Omental fat pad (tissue), 4 donors: ENCODE measurements at places on chromosomes 7 and 10. TPM values are rescaled to one million over a fixed set of nuclear protein-coding genes. Genes with fewer than 3 reads are reported as not detected.

DNA sequence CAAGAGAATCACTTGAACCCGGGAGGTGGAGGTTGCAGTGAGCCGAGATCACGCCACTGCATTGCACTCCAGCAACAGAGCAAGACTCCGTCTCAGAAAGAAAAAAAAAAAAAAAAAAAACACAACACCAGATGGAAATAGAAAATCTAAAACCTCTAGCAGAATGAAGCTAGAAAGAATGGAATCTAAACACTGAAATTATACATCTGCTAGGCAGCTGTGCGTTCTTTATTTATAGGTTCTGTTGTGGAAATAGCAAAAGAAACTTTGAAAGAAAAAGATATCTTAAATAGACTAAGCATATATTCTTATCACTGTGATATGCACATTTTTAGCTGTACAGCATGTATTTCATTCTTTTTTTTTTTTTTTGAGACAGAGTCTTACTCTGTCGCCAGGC is 17.1 kb downstream of the BMPR1A start:
- DNase-seq, result no peak

- DNase-seq, result no peak
These were observed 69.5 kb upstream of the ST8SIA6 start for GRCh38 chr10:17523917-17524316.

MDFIC gene
- total RNA-seq, result 46.7 TPM

DNA sequence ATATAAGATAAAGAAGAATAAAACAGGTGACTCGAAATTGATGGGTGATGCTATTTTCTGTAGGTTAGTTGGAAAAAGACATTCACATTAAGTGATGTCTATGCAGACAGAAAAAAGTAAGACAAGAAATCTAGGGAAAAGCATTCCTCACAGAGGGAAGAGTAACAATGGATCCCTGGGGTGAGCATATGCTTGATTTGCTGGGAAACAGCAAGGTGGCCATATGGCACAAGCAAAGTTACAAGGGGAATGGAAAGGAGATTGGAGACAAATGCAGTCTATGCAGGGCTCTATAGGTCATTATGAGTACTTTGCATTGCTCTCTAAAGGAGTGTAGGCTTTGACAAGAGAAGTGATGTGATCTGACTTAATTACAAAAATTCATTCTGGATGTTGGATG is 90.9 kb upstream of the ZNF804B start:
- no peak for DNase-seq

DNA sequence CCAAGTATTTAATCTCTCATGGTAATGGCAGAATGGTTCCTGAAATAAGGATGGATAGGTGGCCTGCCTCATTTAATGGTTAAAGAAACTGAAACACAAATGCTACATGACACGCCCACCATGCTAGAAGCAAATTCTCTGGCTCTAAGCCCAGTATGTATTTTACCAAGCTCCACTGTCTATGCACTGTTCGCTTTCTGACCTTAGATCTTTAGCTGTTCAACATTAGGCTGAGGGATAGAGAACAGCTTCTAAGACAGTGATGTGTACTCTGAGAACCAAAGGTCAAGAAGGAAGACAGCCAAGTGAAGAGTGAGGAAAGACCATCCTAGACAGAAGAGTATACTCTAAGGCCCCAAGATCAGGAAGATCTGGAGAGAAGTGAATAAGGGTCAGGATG is 26.6 kb downstream of the FAM3C start:
- no peak for DNase-seq

GRCh38 chr10:89431977-89432376 is 17.6 kb downstream of the IFIT5 start:
- no peak for DNase-seq

DNA sequence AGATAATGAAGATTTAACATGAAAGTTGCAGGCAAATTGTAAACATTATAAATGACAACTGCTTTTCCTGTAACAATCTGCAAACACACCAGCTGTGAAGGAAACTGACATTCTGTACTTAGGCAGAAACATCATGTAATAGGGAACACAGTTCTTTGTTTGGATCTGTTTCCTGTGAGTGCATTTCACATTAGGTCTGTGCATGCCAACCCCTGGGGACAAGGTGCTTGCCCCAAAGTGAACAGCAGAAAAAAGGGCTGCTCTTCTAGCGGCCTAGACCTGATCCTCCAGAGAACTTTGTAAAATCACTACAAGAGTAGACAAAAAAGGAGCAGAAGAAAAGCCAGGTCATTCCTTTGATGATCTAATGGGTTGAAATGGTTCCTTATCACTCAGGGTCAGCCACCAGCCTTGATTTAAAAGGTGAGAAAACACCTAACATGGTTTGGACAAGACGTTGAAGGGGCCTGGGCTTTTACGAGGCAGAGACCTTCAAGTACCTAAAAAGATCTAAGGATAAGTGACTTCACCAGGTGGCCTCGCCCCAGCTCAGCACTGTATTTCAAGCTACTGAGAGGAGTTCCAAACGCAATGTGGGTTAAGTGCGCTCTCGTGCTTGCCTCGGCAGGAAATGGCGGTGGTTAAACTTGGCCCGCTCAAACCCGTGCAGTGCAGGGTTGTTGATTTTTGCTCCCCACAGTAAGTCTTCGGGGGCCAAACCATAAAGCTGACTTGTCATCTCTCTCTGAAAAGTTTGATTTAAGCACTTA is 249.7 kb downstream of the CREB5 start:
- DNase-seq, result no peak
